Prostate gland (tissue), 2 donors: ENCODE measurements at places on chromosomes 6 and 20. TPM values are rescaled to one million over a fixed set of nuclear protein-coding genes. Genes with fewer than 3 reads are reported as not detected.

DNA sequence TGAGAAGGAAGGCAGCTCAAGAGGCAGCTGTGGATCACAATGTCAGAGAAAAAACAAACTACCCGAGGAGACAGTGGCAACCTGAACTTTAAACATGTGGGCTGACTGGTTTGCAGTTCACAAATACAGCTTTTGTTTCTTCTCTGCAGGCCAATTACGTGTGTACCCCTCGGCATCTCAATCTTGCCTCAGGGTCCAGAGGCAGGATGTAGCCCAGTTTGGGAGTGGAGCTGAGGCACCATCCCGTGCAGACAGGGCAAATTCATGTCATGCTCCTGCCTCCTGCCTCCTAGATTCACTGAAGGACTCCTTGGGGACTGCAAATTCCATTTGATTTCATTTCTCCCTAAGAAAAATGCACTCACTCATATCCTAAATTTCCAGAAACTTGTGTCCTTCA, 94.2 kb upstream of the KCNK16 start:
- H3K27ac ChIP-seq = no peak overlapping the region
- H3K36me3 ChIP-seq = no peaks in the 10 kb centered on the region
- H3K4me1 ChIP-seq = no peaks in the 10 kb centered on the region

DNA sequence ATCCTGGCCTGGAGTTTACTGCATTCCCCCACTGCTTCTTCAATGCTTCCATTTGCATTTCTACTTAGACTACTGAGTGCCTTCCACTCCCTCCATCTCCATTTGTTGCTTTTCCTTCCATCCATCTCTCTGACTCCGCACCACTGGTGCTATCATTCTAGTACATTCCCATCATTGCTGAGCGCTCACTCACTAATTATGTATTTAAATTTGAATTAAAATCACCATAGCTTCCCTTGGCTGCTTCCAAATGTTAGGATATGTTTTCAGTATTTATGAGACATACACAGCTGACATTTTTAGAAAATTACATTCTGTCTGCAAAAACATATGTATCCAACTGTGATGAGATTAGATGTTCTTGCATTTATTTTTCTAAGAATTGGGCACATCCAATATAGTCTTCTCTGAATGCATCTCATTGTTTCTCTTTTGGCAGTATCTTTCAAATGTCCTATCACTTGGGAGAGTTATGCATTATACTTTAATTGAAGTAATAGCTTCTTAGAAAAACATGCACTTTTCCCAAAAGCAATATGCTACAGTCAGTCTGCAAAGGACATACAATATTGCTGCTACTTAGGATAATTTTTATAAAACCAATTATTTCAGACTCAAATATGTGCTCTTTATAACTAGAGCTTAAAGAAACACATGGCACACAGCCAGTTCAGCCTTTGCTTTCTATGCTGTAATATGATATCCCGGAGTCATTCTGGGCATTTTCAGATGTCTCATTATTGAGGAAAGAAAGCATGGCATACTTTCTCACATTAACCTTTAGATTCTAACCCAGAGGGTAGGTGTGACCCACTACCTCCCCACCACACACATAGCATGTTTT, 12.1 kb upstream of the COL21A1 start:
- no peak for DNase-seq
- H3K27ac ChIP-seq = no peak overlapping the region
- no peaks in the 10 kb centered on the region for H3K27me3 ChIP-seq
- H3K4me3 ChIP-seq = no peak overlapping the region
- no peaks in the 10 kb centered on the region for H3K36me3 ChIP-seq

GRCh38 chr6:138726066-138726756, 47.4 kb upstream of the CCDC28A start:
- no peaks in the 10 kb centered on the region for H3K4me1 ChIP-seq
- DNase-seq = no peak
- H3K27ac ChIP-seq = no peak overlapping the region
- H3K36me3 ChIP-seq = no peaks in the 10 kb centered on the region

GRCh38 chr20:23047001-23047737, 2.3 kb downstream of the THBD start:
- no peak overlapping the region for H3K27ac ChIP-seq
- H3K27me3 ChIP-seq = peaks cover 7% of the 10 kb centered on the region
- no peak for DNase-seq
- H3K36me3 ChIP-seq = no peaks in the 10 kb centered on the region

CLPSL2 gene
- not detected for total RNA-seq

- DNase-seq = no peak
- no peaks in the 10 kb centered on the region for H3K27me3 ChIP-seq
- no peak overlapping the region for H3K4me3 ChIP-seq
- no peaks in the 10 kb centered on the region for H3K36me3 ChIP-seq
- H3K4me1 ChIP-seq = no peaks in the 10 kb centered on the region
These were observed 23.3 kb downstream of the SESN1 start for GRCh38 chr6:109071125-109071917.

- no peak for DNase-seq
- no peaks in the 10 kb centered on the region for H3K4me1 ChIP-seq
- no peak overlapping the region for H3K4me3 ChIP-seq
These were observed 66.6 kb downstream of the ECT2L start for GRCh38 chr6:138862456-138862855.

GRCh38 chr6:170091639-170092579, 199.0 kb downstream of the DLL1 start:
- no peaks in the 10 kb centered on the region for H3K27me3 ChIP-seq
- no peaks in the 10 kb centered on the region for H3K36me3 ChIP-seq
- H3K4me1 ChIP-seq = no peaks in the 10 kb centered on the region
- no peak overlapping the region for H3K27ac ChIP-seq
- no peak for DNase-seq

DNA sequence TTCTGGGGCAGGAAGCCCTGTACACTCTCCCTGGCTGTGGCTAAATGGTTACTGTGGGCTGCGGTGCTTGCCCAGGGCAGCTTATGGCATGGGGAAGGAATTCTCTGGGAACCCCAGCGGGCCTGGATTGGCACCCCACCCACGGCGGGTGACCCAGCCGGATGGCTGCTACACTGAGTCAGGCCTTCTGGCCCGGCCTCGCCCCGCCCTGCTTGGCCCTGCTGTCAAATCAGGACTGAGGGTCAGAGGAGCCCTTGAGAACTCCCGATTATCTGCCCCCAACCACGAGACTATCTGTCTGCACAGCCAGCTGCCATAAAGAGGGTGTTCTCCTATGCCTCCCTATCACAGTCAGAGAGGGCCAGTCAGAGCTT, 7.3 kb upstream of the ITPR3 start:
- no peaks in the 10 kb centered on the region for H3K27me3 ChIP-seq
- H3K4me3 ChIP-seq = no peak overlapping the region
- H3K27ac ChIP-seq = no peak overlapping the region
- DNase-seq = no peak
- H3K4me1 ChIP-seq = no peaks in the 10 kb centered on the region

GRCh38 chr6:19399406-19399805, 437.8 kb upstream of the ID4 start:
- H3K27me3 ChIP-seq = no peaks in the 10 kb centered on the region
- H3K27ac ChIP-seq = no peak overlapping the region
- H3K4me3 ChIP-seq = no peak overlapping the region
- H3K36me3 ChIP-seq = no peaks in the 10 kb centered on the region
- H3K4me1 ChIP-seq = no peaks in the 10 kb centered on the region

C4B gene
- total RNA-seq = 137 TPM

PAK5 gene
- 1.9 TPM for total RNA-seq

DNA sequence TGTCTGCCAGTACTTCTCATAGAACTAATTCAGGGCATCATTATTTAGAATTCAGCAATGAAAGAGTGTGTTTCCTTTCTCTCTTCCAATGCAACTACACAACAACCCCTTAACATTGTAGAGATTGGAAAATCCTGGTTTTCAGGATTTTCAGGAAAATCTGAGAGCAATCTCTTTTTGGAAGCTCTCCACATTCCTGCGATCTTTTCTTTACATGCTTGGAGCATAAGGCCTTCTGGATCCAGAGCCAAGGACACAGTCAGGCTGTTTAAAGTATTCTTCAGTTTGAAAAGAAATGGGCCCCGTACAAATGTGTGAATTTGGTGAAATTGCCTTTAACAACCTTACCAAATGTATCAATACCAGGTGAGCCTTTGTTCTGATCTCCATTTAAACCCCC, 469.7 kb downstream of the PKHD1 start:
- no peak overlapping the region for H3K4me3 ChIP-seq
- H3K27ac ChIP-seq = no peak overlapping the region
- no peaks in the 10 kb centered on the region for H3K36me3 ChIP-seq
- DNase-seq = no peak

DNA sequence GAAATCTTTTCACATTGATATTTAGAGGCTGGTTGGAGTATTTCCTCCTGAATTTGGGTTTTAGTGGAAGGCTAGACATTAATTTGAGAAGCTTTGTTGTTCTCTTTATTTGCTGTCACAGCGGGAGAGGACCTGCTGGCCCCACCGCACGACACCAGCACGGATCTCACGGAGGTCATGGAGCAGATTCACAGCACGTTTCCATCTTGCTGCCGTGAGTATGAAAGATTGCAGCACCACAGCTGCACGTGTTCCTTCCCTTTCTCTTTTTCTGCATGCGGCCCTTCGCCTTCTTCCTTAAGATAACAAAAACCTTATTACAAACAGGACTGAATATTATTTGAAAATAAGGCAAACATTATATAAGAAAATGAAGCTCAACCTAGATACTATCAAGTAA, 555.5 kb downstream of the UTRN start:
- no peaks in the 10 kb centered on the region for H3K36me3 ChIP-seq
- DNase-seq = no peak
- H3K4me3 ChIP-seq = no peak overlapping the region
- H3K27ac ChIP-seq = no peak overlapping the region
- no peaks in the 10 kb centered on the region for H3K27me3 ChIP-seq
- no peaks in the 10 kb centered on the region for H3K4me1 ChIP-seq

- no peaks in the 10 kb centered on the region for H3K27me3 ChIP-seq
- H3K27ac ChIP-seq = no peak overlapping the region
- H3K36me3 ChIP-seq = no peaks in the 10 kb centered on the region
- no peaks in the 10 kb centered on the region for H3K4me1 ChIP-seq
- no peak overlapping the region for H3K4me3 ChIP-seq
- DNase-seq = no peak
These were observed 8.8 kb downstream of the PPIL1 start for GRCh38 chr6:36865835-36866234.

DNA sequence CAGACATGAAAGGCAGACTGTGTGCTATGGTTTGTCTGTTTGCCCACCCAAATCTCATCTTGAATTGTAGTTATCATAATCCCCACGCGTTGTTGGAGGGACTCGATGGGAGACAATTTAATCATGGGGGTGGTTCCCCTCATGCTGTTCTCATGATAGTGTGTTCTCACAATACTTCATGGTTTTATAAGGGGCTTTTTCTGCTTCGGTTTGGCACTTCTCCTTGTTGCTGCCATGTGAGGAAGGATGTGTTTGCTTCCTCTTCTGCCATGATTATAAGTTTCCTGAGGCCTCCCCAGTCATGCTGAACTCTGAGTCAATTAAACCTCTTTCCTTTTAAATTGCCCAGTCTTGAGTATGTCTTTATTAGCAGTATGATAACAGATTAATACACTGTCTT, 47.2 kb upstream of the MICB start:
- no peak overlapping the region for H3K4me3 ChIP-seq
- no peak for DNase-seq
- H3K36me3 ChIP-seq = no peaks in the 10 kb centered on the region
- no peaks in the 10 kb centered on the region for H3K4me1 ChIP-seq
- no peaks in the 10 kb centered on the region for H3K27me3 ChIP-seq

- H3K27ac ChIP-seq = peak overlapping the region; percentile 13
- no peaks in the 10 kb centered on the region for H3K27me3 ChIP-seq
- no peak overlapping the region for H3K4me3 ChIP-seq
- no peak for DNase-seq
- no peaks in the 10 kb centered on the region for H3K4me1 ChIP-seq
These were observed 5.9 kb upstream of the PTPN1 start for GRCh38 chr20:50504231-50504823.

GRCh38 chr6:144006736-144007477, 1.2 kb downstream of the PLAGL1 start:
- peak overlapping the region; percentile 73 for H3K27ac ChIP-seq
- H3K36me3 ChIP-seq = no peaks in the 10 kb centered on the region
- no peak for DNase-seq
- peak overlapping the region; percentile 53 for H3K4me3 ChIP-seq

DNA sequence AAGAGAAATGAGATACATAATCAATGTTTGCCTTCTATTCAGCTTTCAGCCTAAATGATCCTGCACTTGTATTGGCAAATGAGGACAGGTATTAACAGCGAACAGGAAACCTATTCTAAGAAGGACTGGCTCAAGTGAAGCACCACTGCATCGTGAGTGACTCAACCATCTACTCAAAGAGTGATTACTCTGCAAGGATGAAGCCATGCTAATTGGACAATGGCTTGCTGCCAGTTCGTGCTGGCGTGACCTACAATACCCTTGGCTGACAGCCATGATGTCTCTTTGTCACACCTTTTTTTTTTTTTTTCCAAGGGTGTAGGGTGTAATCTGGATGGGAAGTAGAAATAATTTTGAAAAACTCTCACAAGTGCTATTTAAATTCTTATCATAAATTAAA, 104.9 kb downstream of the GJA10 start:
- no peaks in the 10 kb centered on the region for H3K4me1 ChIP-seq
- no peak for DNase-seq

DNA sequence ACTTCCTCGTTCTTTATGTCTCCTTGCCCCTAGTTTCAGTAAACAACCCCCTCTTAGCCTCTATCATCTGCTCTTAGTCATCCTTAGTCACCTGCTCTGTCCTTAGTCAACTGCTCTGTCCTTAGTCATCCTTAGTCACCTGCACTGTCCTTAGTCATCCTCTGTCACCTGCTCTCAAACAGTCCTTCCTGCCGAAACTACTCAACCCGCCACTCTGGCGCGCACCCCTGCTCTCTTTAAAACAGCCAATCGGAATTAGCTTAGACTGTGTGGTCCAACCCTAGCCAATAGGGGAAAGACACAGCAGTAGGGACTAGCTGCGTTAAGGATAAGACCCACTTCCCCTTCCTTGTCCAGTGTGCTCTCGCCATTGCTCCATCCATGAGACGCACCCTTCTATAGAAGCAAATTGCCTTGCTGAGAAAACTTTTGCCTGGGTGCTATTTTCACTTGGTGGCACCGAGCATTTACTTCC, 73.9 kb downstream of the BACH2 start:
- no peaks in the 10 kb centered on the region for H3K36me3 ChIP-seq
- no peak for DNase-seq

F13A1 gene
- 24.5 TPM for total RNA-seq

- no peaks in the 10 kb centered on the region for H3K36me3 ChIP-seq
- no peak for DNase-seq
- no peak overlapping the region for H3K27ac ChIP-seq
- no peaks in the 10 kb centered on the region for H3K4me1 ChIP-seq
These were observed 33.6 kb upstream of the HSF2 start for GRCh38 chr6:122365775-122366403.

GRCh38 chr20:61872371-61872900, 193.2 kb downstream of the TAF4 start:
- peaks cover 4% of the 10 kb centered on the region for H3K27me3 ChIP-seq
- no peak overlapping the region for H3K27ac ChIP-seq
- no peaks in the 10 kb centered on the region for H3K36me3 ChIP-seq

- H3K36me3 ChIP-seq = no peaks in the 10 kb centered on the region
- H3K4me3 ChIP-seq = no peak overlapping the region
- H3K4me1 ChIP-seq = no peaks in the 10 kb centered on the region
These were observed 14.6 kb downstream of the PDYN start for GRCh38 chr20:1979106-1979778.

GRCh38 chr6:116572162-116572561, 858 bp downstream of the RWDD1 start:
- DNase-seq = no peak
- no peaks in the 10 kb centered on the region for H3K27me3 ChIP-seq
- H3K4me3 ChIP-seq = peak overlapping the region; percentile 56
- no peaks in the 10 kb centered on the region for H3K36me3 ChIP-seq

GRCh38 chr6:11141295-11141694, 29.8 kb upstream of the ERVFRD-1 start:
- no peak for DNase-seq
- H3K4me1 ChIP-seq = no peaks in the 10 kb centered on the region
- no peaks in the 10 kb centered on the region for H3K27me3 ChIP-seq
- no peak overlapping the region for H3K27ac ChIP-seq
